ENCODE measurements at places on chromosomes 3 and 15. TPM values are rescaled to one million over a fixed set of nuclear protein-coding genes. Genes with fewer than 3 reads are reported as not detected.

SLC33A1 gene
- polyA plus RNA-seq = 11.7 TPM

HTR3E gene
- 0.54 TPM for polyA plus RNA-seq

CHRNA7 gene
- polyA plus RNA-seq = not detected

VIPR1 gene
- polyA plus RNA-seq = 50.6 TPM

ARRDC4 gene
- polyA plus RNA-seq = 58.3 TPM

NR2C2 gene
- 6.0 TPM for polyA plus RNA-seq

CPLX3 gene
- not detected for polyA plus RNA-seq

MIX23 gene
- 44.5 TPM for polyA plus RNA-seq

CNTN4 gene
- 1.4 TPM for polyA plus RNA-seq

FANCI gene
- polyA plus RNA-seq = 2.3 TPM

SLC12A1 gene
- polyA plus RNA-seq = 0.03 TPM

EIF2A gene
- 49.3 TPM for polyA plus RNA-seq

KCNMB3 gene
- polyA plus RNA-seq = 0.60 TPM

CFAP20DC gene
- polyA plus RNA-seq = 0.46 TPM

CORO2B gene
- 2.5 TPM for polyA plus RNA-seq

ANKRD63 gene
- polyA plus RNA-seq = not detected

ITGA11 gene
- polyA plus RNA-seq = 0.92 TPM

FANCD2OS gene
- not detected for polyA plus RNA-seq

TMEM108 gene
- 0.86 TPM for polyA plus RNA-seq

FAM107A gene
- polyA plus RNA-seq = 36.6 TPM

COLQ gene
- polyA plus RNA-seq = 0.69 TPM

UNC13C gene
- 0.07 TPM for polyA plus RNA-seq

TM4SF1 gene
- polyA plus RNA-seq = 18.0 TPM

All from sigmoid colon (tissue), 7 donors.